LNCaP clone FGC (cell line): ENCODE measurements at places on chromosomes 6 and 20.

GRCh38 chr6:36815962-36816735, 23.1 kb downstream of the CPNE5 start:
- DNase-seq: no peak

DNA sequence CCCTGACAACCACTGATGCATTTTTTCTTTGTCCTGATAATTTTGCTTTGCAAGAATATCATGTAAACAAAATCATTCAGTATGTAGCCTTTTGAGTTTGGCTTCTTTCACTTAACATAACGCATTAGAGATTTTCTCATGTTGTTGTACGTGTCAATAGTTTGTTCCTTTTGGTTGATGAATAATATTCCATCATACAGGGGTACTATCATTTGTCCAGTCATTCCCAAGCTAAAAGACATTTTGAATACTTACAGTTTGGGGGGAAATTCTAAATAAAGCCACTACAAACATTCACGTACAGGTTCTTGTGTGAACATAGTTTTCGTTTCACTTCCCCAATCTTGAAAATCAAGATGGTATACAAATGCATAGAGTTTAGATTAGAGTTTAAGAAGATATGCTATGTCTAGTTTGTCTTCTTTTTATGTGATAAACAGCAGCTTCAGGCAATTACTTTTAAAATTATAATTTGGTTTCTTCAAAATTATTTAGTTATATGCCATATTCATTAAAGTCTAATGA, 5.2 kb downstream of the HAO1 start:
- no peak for DNase-seq

- no peak for DNase-seq
These were observed 90.8 kb downstream of the GJA1 start for GRCh38 chr6:121526282-121526681.

DNA sequence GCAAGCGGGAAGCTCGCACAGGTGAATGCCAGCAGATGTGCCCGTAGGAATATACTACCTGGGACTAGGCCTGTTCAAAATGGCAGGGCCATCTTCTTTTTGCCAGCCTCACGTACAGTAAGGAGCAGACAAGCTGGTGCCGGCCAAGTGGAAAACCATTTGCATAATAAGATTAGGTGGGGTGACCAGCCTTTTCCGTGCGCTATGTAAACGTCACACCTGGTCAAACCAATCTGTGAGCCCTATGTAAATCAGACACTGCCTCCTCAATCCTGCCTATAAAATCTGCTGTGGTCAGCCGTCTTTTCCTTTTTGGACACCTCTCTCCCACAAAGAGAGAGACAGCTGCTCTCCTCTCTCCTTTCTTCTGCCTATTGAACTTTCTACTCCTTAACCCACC, 60.8 kb upstream of the TMEM30A start:
- DNase-seq: no peak

- DNase-seq: no peak
These were observed 56.5 kb upstream of the HDGFL1 start for GRCh38 chr6:22512686-22513427.

- no peak for DNase-seq
These were observed 423.2 kb downstream of the RFPL4B start for GRCh38 chr6:112770308-112770707.

DNA sequence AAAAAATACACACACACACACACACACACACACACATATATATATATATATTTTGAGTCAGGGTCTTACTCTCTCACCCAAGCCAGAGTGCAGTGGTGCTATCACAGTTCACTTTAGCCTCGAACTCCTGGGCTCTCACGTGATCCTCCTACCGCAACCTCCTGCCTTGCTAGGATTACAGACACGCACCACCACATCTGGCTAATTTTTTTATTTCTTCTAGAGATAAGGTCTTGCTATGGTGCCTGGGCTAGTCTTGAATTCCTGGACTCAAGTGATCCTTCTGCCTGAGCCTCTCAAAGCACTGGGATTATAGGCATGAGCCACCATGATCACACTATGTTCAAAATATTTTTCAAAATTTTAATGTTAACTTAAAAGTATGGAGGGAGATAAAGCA, 43.5 kb downstream of the NUP153 start:
- DNase-seq: no peak

- peak; percentile 68 for DNase-seq
These were observed 77.0 kb downstream of the FAM120B start for GRCh38 chr6:170383466-170384035.
